Psoas muscle (tissue), 8 donors: ENCODE measurements at places on chromosomes 4 and X.

GRCh38 chr4:139910106-139910505, 243.9 kb downstream of the MAML3 start:
- no peak for DNase-seq

GRCh38 chrX:150531467-150531866, 37.0 kb upstream of the MTM1 start:
- no peak for DNase-seq

DNA sequence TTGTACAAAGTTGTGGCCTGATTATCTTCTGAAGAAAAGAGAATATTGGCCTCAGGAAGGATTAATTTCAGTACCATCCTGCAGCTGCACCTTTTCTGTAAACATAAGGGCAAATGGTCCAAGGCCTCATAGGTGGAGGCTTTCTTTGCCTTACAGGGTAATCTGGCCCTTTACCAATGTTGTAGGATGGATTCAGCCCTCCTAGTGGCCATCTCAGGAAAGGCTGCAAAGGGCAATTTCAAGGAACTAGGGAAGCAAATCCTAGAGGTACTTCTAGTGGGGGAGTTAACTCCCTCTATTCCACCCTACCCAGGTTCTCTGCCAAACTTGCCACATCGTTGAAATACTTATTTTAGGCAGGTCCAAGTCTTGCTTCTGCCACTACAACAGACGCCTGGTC, 57.6 kb downstream of the UGT2B11 start:
- DNase-seq: no peak

DNA sequence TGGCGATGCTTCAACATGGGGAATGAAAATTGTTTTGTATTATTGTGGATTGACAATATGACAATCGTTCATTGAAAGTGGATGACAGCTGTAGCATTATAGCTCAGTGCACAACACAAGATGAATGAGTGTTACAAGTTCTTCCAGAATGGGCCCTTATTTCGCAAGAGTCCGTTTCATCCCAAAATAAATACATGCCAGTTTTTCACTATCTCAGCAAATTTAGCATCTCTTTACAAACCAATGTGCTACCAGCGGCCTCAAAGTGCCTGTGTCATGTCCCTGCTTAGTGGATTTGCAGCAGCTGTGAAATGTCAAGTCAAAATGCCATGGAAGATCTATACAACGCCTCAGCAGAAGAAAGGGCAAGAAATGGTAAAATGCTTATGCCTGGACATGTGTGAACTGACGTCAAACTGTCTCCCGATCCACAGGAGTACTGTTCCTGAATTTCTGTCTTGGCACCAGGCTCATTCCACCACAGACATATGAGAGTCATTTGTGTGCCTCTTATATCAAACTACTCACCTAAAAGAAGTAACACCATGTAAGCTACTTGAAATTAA, 109.6 kb downstream of the MAML3 start:
- DNase-seq: no peak

DNA sequence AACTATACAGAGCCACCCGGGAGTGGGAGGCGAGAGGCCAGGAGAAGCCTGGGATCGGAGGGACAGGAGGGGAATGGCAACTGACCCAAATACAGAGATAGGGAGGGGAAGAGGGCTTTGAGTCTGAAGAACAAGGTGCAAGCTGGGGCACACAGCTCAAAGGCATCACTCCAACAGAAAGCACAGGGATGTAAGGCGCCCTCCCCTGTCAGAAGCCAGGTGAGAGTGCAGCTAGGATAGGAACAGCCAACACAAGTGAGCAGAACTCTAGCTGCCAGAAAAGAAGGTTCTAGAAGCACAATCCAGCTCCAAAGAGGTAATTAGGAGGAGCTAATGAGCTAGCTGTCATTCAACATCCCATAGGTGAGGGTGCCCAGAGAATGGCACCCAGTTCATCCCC, 232.2 kb downstream of the DHX15 start:
- DNase-seq: no peak

DNA sequence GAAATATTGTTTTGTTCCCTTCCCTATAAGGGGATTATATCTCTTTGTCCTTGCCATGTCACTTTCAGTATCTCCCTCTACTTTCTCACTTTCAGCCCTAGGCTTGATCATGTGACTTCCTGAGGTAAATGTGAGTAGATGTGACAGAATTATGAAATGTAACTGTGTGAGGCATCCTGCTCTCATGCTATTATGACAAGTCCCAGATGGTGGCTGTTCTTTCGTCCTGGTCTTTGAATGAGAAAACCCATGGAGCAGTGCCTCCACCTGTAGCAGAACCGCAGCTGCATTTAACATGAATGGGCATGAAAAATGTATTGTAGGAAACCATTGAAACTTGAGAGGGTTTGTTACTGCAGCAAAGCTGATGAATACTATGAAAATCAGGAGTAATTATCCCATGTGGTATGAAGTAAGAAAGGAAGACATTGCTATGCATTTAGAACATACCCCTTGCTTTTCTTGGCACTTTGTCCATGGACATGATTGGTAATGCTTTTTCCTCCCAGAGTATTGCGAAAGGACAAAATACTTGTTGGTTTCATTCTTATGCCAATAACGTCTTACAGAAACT, 202.2 kb upstream of the GPRIN3 start:
- no peak for DNase-seq

- DNase-seq: peak; percentile 31
Measured at GRCh38 chr4:145935253-145936141, 3.1 kb downstream of the ZNF827 start.
